ENCODE measurements at places on chromosomes 11 and 22.

- no peak for DNase-seq
Measured at GRCh38 chr11:69231466-69232018, 62.4 kb upstream of the MYEOV start.

DNA sequence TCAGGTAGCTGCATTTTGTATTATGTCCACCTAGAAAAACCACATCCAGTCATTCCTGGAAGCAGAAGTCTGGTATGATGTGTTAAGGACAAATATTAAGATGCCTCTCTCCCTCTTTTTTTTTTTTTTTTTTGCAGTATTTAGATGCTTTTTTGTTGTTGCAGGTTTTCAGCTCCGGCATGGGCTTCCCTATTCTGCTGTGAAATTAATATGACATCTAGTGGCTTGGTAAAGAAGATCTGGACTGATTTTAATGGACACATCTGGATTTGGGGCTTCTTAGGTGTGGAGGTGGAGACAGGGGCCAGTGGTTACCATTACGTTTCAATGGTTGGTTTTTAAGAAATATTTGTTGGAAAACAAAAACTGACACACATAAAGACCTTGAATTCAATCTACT, 47.5 kb upstream of the RASSF10 start:
- DNase-seq: no peak

DNA sequence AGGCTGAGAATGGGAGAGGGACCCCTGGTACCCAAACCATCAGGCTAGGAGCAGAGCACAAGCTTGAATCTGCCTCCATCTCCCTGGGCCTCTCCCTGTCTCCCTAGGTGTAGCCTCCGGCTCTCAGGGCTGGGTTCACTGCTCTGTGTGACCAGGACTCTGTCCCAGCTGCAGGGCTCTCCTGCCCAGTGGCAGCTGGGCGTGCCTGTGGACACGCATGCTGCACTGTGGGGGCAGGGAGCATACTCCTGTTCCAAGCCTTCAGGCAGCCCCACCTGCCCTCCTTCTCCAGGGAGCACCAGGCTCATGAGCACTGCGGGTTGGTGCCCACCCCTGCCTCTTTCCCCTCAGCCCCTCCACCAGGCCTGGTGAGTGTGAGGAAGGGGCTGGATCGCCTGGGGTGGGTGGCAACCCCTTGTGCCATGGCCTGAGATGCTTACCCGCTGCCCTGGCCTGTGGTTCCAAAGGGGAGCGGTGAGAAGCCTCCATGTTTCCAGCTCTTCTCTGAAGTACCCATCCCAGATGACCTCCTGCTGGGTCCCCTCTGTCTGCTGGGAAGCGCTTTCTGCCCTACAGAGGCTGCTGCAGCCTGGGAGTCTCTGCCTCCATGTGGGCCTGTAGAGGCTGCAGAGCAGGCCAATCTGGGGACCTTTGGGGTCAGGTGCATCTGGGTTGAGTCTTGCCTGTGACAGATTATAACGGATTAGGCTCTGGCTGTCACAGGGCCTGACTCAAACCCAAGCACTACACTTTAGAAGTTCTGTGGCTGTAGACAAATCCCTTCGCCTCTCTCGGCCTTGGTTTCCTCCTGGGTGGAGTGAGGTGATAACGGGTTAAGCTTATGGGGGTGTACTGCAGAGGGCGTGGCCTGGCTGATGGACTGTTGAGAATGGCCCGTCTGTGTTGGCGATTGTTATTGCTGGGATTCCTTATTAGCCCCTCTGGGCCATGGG, 43.7 kb downstream of the WNT11 start:
- DNase-seq: no peak

DNA sequence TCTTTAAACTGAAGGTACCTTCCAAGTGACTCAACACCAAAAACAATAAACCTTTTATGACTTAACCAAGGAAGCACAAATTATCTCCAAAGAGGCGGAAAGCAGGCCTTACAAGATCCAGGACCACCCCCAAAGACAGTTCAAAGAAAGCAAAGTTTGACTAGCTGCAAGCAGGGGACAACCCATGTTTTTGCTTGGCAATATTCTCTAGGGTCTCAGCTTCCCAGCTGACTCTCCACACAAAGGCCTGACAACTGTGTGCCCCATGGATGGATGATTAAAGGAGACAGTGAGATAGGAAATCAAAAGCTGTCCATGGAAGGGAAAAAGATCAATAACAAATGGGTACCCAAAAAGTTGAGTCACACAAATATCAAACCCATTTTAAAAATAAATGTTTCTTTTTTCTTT, 232.2 kb downstream of the DDX10 start:
- no peak for DNase-seq

GRCh38 chr11:45145083-45145378, 1.4 kb upstream of the PRDM11 start:
- DNase-seq: no peak

- no peak for DNase-seq
Measured at GRCh38 chr11:131446590-131447275, 76.3 kb downstream of the NTM start.

Data from fibroblast of skin of left biceps (primary cell).